ENCODE measurements at places on chromosomes 11 and 22.
A peak's percentile ranks its signal among the peaks of the same experiment; 100 is the strongest.

DNA sequence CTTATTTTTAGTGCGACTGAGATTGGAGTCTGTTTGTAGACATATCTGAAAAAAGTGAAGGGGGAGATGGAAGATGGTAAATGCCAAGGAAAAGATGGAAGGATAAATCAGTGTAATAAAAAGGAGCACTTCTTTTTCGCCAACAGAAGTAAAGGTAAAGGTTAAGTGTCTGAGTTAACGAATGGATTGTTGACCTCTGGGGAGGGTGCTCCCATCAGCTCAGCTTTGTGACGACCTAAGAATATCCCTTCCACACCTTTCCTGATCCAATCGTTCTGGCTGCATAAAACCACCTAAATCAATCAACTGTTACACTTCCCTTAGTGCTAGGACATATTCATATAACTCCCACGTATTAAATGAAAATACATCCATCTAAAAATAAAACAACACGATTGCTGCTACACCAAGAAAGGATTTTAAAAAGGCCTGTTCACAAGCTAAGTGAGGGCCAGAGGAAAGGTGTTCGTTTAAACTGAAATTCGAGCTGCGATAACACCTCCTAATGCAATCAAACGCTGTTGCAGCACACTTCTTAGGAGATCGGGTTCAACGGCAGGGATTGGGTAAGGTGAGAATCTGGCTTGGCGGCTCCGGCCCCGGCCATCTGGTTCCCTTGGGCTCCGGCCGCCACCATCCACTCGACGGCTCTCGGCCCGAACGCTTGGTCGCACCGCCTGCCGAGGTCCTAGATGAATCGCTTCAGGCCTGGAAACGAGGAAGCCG is 658 bp downstream of the C11orf71 start:
- DNase-seq = peak; percentile 63

GRCh38 chr22:45008186-45008681 is 1.6 kb downstream of the PHF21B start:
- DNase-seq = no peak

DNA sequence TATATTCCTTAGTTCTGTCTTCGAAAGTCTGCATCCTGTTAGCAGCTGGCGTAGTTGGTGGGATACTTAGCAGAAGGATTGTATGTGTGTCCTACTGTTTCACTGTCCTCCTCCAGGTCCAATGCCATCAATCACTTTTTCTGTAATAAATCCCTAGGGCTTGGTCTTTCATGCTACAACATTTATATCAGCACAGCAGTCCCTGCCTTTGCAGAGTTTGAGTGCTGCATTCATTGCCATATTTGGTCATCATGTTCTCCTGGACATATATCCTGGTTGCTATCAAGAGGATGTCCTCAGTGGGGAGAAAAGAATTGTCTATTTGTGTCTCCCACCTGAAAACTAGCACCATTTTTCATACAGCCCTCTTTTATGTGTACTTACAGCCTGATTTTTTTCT is 67.0 kb downstream of the OR5AK2 start:
- no peak for DNase-seq

- DNase-seq = no peak
These were observed 9.3 kb upstream of the WBP2NL start for GRCh38 chr22:41989246-41989645.

- peak; percentile 67 for DNase-seq
These were observed 4.0 kb upstream of the MCAM start for GRCh38 chr11:119320776-119321524.

GRCh38 chr11:86675017-86675416 is 2.6 kb upstream of the ME3 start:
- no peak for DNase-seq

- no peak for DNase-seq
These were observed 12.2 kb downstream of the TKFC start for GRCh38 chr11:61345170-61345610.

GRCh38 chr11:100748153-100748552 is 61.1 kb downstream of the ARHGAP42 start:
- DNase-seq = no peak

- DNase-seq = no peak
These were observed 100.4 kb downstream of the EFCAB6 start for GRCh38 chr22:43711681-43712080.

DNA sequence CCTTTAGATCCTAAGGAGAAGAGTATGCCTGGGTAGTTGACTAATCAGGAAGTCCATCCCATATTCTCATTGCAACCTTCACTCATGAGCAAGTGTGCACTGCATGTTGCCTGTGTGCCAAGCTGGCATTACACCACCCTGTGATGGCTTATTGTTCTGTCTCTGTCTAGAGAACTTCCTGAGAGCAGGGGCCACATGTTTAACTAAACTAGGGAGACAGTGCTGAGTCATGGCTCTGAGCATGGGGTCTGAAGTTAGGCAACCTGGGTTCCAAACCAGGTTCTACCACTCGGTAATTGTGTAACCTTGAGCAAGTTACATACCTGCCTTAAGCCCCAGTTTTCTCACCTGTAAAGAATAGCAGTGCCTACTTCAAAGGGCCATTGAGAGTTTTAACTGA is 39.6 kb downstream of the CSNK2A3 start:
- no peak for DNase-seq

DNA sequence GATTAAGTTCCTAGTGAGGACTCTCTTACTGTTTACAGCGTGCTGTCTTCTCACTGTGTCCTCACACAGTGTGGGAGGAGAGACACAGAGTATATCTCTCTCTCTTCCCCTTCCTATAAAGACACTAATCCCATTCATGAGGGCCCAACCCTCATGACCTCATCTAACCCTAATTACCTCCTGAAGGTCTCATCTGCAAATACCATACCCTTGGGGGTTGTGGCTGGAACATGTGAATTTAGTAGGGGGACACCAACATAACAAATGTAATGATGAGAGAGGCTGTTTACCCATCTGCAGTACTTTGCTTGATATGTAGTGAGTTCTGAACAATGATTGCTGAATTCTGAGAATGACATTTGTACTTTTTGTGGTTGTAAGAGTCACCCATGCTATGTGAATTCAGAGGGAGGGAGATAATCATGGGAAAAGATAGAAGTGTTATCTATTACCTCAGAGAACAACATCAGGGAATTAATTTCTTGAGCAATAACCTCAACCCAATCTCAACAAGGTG is 4.9 kb upstream of the OR52W1 start:
- DNase-seq = no peak

DNA sequence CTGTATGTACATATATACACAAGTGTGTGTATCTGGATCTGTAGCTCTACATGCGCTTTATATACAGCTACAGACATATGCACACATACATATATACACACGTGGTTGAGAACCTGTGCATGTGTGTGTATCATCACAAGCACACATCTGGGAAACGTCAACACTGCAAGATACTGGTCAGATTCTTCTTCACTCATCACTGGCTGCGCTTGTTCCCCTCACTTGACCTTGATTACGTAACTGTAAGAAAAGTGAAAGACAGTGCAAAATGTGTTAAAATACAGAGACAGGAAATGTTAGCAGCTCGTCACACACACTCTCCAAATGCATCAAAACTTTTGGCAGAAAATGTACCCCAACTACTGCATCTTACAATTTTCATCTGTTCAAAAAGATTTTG is 51.9 kb upstream of the MN1 start:
- DNase-seq = no peak

GRCh38 chr11:59641156-59641555 is 25.6 kb upstream of the OSBP start:
- DNase-seq = no peak

GRCh38 chr11:110445437-110445836 is 15.7 kb downstream of the FDX1 start:
- no peak for DNase-seq

DNA sequence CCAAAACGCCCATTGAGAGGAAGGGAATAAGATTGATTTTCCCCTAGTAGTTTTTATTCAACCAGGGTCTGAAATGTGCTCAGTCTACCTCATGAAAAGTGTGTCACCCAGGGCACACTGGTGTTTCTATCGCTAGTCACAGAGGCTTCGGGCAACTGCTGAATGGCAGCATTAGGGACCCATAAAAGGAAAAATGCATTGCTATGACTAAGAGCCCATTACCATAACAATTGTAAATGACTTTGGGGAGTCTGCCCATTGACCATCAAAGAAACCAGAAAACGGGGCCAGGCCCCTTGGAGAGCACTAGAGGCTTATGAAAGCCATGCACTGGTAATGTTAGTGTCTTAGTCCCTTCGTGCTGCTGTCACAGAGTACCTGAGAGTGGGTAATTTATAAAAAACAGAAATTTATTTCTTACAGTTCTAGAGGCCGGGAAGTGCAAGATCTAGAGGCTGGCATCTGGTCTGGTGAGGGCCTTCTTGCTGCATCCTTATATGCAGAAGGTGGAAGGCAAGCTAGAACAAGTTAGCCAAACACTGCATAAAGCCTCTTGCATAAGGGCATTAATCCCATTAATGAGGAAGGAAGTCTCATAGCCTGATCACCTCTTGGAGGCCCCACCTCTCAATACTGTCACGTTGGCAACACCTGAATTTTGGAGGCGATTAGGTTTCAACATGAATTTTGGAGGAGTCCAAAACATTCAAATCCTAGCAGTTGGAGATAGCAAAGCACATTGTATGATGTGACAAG is 306.7 kb downstream of the ST3GAL4 start:
- no peak for DNase-seq

- DNase-seq = no peak
These were observed 173.3 kb downstream of the TBC1D22A start for GRCh38 chr22:46935506-46936377.

- DNase-seq = no peak
These were observed 3.1 kb upstream of the TNNT3 start for GRCh38 chr11:1916132-1916985.

GRCh38 chr22:21858025-21858764 is 9.2 kb downstream of the MAPK1 start:
- DNase-seq = no peak

DNA sequence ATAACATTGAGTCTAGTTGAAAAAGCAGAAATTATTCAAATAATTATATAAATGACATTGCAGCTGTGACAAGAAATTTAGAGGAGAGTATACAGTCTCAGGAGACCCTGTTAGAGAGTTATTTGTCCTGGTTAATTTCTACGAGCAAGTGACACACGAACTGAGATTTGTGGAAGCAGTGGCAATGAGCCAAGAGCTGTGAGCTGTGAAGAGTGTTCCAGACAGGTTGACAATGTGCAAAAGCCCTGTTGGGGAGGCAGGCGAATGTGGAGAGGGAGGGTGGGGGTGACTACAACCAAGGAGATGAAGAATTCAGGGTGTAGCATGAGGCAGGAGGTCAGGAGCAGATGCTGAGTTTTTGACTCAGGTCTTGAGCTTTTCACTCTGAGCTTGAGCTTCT is 620.2 kb upstream of the TENM4 start:
- no peak for DNase-seq

- DNase-seq = no peak
These were observed 263.0 kb downstream of the OPCML start for GRCh38 chr11:133269267-133269666.

DNA sequence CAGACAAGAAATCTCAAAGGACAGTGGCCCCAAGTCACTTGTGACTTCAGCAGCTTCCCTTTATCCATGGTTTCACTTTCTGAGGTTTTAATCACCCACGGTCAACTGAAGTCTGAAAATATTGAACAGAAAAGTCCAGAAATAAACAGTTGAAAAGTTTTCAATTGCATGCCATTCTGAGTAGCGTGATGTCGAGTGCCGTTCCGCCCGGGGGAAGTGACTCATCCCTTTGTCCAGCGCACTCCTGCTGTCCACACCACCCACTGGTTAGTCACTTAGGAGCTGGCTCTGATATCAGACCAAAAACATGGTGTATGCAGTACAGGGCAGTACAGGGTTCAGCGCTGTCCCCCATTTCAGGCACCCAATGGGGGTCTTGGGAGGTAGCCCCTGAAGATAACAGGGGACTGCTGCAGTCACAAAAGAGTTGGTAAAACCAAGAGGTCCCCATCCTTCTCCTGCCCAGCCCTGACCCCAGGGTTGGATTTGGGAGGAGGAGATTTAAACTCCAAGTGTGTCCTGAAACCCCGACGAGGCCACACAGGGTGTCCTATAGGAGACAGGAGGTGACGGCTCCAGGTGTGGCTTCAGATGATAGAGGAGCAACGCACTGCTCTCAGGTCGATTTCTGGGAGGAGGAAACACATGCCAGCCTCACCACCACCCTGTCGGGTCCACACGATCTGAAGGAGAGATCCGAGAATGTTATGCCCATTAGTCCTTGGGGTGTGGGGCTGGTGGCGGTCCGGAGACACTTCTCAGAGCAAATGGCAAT is 390.1 kb downstream of the CTTN start:
- DNase-seq = no peak

GRCh38 chr11:120065176-120065575 is 72.7 kb downstream of the TRIM29 start:
- no peak for DNase-seq

DNA sequence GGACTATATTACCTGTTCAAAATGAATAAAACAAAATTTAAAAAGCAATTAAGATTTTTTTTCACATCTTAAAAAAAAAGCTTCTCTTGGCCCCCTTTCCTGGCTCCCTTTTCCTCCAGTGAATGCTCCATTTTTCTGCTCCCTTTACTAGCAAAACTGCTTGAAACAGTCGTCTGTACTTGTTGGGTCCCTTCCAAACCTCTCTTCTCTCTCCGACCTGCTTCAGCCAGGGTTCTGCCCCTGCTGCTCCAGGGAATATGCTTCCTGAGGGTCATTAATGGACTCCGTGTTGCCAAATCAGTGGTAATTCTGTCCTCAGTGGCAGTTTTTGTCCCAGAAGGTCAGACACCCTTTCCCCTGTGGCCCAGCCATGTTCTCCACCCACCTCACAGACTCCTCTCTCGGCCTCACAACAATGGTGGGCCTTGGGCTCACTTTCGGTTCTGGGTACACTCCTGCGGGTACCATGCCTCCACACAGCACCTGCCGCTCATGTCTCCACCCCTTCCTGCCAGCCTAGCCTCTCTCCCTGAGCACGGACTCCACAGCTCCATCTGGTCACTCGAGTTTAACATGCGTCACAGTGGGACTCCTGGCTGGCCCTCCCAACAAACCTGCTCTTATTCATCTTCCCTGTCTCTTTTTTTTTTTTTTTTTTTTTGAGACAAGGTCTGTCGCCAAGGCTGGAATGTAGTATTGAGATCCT is 7.8 kb upstream of the POLR3H start:
- no peak for DNase-seq

DNA sequence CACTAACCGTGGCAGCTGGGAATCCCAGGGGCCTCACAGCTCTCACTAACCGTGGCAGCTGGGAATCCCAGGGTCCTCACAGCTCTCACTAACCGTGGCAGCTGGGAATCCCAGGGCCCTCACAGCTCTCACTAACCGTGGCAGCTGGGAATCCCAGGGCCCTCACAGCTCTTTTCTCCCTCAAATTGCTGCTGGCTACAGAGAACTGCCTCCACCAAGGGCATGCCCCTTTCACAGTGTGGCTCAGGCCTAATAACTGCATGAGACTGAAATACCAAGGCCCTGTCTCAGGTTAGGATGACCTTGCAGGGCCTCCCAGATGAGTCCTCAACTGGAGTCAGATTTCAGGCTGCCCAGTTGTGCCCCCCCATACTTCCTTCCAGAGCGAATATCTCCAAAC is 35.1 kb upstream of the GGTLC2 start:
- DNase-seq = peak; percentile 20

- DNase-seq = no peak
These were observed 9.8 kb downstream of the CSF2RB start for GRCh38 chr22:36923131-36923788.

- peak; percentile 47 for DNase-seq
These were observed 665 bp downstream of the USP28 start for GRCh38 chr11:113874581-113875233.
